SIG-M5 (cell line): ENCODE measurements at places on chromosomes 6 and 20.

DNA sequence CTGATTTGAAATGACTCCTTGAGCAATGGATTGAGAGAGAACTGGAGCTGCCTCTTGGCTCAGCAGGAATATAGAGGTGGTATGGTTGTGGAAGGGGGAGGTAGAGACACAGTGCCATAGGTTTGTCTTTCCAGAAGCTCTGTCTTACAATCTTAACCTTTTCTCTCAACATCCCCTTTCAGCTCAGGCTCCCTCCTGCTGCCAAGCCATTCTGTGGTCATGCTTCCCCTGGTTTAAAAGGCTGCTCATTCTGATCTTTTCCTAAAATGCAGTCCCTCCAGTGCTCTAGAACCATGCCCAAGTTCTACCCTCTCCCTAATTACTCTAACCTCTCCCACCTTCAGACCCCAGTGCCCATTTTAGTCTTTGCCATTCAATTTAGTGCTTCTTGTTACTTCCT, 517.9 kb upstream of the MARCKS start:
- DNase-seq, result no peak

GRCh38 chr6:139364302-139364981, 10.0 kb downstream of the CITED2 start:
- no peak for DNase-seq

GRCh38 chr6:111700135-111700690, 94.5 kb upstream of the TRAF3IP2 start:
- DNase-seq, result no peak

DNA sequence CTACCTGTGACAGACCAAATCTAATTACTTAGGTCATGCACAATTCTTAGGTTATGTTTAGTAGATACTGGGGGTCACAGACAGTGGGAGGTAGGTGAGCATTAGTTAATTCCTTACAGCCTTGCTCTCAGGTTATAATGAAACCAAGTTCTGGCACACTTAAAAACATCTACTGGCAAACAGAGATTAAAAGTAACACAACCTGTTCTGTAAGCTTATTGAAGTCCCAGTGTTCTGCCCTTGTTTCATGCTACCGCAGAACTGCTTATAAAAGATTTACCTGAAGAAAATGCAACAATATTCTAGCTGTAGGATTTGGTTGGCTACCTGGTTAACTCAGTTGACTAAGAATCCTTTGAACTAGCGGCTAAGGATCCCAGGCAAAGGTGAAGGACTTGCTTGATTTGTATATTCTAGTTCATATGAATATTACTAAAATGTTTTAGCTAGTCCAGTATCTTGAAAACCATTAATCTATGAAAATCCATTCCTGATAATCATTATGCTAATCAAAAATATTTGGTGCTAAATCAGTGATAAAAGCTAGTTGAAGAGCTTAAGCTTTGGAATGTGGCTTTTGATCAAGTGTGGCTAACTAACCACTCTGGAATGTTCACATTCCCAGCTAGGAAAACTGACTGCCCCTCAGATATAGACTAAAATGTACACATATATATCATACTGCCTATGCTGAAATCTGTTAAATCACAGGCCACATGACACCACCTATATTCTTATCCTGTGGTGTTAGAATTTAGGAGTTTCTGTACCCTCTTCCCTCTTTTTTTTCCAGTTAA, 7.2 kb downstream of the PEX3 start:
- DNase-seq, result no peak

DNA sequence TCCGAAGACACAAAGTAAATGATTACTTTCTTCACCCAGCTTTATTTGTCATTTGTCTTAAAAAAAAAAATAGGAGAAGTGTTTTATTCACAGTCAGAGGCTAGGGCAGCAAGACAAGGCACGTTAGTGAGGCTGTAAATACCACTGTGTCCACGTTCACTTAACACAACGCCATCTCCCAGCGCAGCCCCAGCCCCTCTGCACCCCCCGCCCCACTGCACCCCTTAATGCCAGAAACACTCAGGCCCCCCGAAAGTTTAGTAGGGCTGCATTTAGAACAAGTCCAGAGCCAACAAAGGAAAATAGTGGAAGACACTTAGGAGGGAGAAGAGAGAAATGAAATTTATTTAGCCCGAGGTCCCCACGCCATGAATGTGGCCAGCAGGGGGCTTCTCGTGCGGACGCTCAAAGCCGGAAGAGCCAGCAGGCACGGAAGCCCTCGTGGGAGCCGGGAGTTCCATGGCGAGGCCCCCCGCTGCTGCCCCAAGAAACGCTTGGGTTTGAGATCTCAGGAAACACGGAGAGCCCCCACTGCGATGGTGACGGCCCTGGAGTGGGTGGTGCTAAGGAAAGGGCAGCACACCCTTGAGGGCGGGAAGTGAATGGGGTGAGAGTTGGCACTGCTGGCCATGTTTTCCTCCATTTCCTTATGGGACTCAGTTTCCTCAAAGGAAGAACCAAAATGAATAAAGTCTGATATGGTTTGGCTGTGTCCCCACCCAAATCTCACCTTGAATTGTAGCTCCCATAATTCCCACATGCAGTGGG, 50.2 kb downstream of the IYD start:
- DNase-seq, result no peak

DNA sequence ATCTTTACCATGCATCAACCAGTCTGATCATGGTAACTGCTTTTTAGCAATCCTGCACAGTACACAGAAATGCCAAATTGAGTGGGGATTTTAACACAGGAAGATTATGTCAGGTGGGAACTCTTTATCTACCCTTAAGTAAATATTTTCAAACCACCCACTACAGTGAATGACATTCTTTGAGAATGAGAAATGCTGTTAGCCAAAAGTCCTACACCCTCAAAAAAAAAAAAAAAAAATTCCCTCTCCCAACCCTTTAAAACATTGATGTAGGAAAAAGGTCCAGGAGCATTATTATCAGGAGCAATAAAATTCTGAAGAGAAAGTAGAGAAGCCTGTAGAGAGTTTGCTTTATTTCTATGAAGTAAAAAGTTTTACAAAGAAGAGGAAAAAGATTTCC, 307.2 kb upstream of the THEMIS start:
- DNase-seq, result no peak

GRCh38 chr6:138310294-138310693, 67.4 kb upstream of the SMIM28 start:
- no peak for DNase-seq

- DNase-seq, result no peak
Observed at GRCh38 chr20:47358672-47359529, 2.4 kb upstream of the ZMYND8 start.

- no peak for DNase-seq
Observed at GRCh38 chr6:109143191-109143590, 47.9 kb downstream of the CEP57L1 start.

DNA sequence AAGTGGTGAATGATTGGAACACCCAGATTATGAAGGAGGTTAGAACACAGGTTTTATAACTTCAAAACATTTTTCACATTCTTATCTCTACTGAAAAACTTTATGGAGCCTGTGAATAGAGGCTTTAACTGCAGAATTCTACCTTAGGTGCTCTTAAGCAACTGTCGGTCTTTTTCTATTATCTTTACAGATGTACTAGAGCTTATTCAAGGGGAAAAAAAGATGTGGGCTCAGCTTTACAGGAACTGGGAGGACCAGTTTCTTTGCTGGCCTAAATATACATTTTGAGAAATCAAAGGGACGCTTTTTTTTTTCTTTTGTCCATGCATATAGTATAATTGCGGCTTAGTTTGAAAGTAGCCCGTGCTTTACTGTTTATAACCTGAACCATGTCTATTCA, 58.9 kb downstream of the UST start:
- DNase-seq, result no peak

DNA sequence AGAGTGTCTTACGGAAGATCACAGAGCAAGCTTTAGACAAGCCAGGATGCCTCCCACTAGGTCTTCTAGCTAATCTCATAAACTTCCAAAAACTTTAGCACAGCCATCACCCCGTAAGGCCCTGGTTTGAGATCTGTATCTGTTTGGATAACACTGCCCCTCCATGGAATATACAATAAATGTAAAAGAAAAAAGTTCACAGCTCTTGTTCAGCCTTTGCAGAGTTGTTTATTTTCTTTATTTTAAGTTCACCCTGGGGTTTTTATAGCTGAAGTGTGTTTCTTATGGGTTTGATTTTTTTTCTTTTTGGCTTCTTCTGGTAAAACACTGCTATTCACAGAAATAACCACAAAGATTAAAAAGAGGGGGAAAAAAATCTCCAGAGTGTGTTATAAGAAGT, 125.6 kb downstream of the EYA2 start:
- no peak for DNase-seq

DNA sequence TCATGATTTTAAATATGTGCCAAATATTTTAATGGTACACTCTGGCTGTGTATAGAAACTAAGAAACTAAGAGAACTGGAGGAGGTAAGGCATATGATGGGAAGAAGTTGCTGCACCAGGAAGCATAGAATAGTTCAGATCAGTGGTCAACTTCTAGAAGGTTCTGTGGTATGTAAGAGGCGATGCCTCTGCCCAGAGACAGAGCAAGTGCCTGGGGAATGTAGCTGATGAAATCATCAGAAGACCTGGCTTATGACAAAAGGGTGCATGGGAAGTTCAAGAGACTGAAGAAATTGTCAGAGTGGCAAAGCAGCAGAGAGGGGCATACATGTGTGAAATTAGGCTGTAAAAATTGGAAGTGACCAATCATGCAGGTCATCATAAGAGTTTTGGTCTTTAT, 580.8 kb downstream of the BMP2 start:
- no peak for DNase-seq

GRCh38 chr6:127907960-127908640, 7.2 kb upstream of the THEMIS start:
- no peak for DNase-seq

GRCh38 chr6:88626460-88626859, 337.0 kb downstream of the RNGTT start:
- DNase-seq, result no peak

DNA sequence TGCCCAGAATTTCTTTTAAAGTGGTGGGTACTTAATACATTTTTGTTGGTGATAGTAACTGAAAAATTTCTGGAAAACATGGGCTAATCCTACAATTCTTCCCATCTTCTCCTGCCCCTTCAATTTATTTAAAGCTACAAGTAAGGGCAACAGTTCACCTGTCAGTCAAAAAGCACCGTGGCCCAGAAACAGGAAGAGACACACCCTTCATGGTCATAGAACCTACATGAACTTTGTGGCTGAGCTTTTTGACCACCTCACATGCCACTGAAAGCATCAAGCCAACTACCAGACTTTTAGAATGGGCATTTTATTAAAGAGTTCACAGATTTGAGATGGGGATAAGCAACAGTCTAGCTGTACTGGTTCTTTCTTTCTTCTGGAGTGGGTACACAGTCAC, 201.1 kb upstream of the CNR1 start:
- no peak for DNase-seq

DNA sequence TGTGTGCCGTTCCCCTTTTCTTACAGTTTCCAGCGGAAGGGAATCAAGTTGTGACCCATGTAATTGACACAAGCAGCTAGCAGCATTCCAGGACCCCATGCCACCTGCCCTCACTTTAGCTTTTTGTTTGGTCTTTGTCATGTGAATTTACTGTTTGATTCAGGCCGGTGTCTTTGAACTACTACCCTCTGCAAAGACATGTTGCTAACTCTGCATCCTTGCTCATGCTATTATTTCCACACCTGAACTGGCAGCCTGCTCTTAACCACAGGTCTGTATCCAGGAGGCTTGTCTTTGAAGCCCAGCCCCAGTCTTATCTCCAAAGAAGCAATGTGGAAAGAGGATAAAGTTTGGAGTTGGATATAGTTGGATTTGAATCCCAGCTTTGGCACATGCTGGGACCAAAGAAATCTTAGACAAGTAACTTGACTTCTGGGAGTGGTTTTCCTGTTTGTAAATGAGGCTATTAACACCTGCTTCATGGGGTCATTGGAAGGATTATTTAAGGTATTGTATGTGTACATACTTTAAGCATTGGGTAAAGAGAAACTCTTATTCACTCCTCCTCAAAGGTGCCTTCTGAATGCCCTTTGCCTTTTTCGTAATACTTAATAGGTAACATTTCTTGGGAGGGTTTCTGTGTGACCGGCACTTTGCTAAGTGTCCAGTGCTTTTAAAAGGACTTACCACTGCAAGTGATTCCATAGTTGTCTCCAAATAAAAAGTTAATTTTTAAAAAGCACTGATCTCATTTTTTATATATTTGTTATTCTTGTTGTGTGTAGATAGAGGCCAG, 52.4 kb downstream of the RALY start:
- DNase-seq, result no peak

DNA sequence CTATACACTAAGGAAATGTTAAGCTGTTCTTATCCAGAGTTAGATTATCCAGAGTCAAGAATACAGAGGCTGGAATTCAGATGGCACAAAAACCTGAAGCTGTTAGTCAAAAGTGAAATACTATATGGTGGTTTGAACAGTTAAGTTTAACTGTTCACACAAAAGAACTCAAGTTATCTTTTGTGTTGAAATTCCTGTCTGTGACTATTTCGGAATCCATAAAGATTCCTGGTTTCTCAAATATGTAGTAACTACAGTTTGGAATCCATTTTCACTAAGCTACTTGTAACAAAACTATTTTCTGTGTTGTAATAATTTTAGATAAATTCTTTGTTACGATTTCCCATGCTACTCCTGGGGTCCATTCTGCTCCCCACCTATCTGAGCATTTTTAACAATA, 24.5 kb downstream of the FIG4 start:
- no peak for DNase-seq

DNA sequence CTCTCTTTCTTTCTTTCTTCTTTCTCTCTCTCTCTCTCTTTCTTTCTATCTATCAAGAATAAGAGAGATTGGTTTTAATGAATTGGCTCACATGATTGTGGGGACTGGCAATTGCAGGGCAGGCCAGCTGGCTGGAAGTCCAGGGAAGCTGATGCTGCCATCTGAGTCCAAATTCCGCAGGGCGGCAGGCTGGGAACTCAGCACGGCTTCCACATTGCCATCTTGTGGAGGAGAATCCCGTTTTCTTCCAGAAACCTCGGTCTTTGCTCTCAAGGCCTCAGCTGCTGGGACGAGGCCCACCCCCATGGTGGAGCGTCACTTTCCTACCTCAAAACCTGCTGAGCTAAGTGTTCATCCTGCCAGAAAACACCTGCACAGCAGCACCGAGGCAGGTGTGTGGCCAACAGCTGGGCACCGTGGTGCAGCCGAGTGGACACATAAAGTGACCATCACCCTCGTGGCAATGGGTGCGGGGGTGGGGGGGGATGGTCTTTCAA, 58.8 kb upstream of the SLCO4A1 start:
- no peak for DNase-seq

- DNase-seq, result no peak
Observed at GRCh38 chr6:21409231-21409630, 184.3 kb upstream of the SOX4 start.

GRCh38 chr20:35738410-35739179, 3.5 kb downstream of the RBM39 start:
- DNase-seq, result no peak

DNA sequence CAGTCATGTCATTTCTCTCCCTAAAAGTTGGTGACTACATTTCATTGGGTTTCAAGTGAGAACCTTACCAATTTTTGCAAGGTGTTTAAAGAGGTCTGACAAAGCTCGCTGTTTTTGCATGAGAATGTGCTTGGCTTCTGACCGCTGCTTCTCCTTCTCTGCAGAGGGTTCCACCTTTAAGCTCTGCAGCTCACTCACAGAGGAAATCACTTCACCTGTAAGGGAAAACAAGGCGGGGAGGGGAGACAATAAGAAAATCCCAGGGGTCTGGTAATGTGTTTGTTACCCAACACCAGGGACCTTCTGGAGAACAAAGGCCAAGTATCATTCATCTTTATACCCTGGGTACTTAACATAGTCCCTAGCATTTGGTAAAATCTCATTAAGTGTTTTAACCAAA, 40.0 kb upstream of the LYRM2 start:
- no peak for DNase-seq
